ENCODE measurements at places on chromosomes 4 and X.

DNA sequence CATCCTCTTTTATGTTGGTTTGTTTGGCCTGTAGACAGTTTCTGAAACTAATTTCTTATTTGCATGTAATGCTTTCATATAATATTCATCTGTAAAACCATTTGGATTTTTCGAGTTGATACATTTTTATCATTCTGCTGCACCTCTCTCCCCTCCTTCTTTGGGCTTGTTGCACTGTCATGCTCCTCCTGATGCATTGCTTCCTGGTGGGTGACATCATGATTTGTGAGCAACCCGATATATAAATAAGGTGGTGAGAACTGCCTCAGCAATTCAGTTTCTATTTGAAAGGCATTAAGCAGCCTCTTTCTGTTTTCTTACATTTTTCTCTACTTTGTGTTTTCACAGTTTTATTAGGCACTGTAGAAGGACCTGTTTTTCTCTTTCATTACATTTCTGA is 515.7 kb downstream of the RPA4 start:
- DNase-seq = peak; percentile 47

DNA sequence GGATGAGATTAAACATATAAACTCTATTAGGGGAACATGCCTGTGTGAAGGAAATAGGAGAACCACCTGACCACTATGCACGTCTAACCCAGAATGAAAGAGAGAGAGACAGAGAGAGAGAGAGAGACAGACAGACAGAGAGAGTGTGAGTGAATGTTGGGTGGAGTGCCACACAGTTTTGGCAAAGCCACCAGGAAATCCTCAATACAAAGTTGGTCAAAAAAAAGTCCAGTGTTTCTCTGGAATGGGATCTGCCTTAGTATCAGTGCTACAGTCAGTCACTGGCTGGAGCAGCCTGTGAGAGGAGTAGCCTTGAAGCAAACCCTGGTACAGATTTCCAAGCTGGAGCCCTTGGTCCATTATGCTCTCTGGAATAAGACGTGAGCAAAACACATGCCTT is 91.7 kb downstream of the GC start:
- no peak for DNase-seq

GRCh38 chr4:112747036-112747435 is 110.1 kb downstream of the LARP7 start:
- no peak for DNase-seq

- no peak for DNase-seq
These were observed 29.1 kb upstream of the GRSF1 start for GRCh38 chr4:70868778-70869177.

DNA sequence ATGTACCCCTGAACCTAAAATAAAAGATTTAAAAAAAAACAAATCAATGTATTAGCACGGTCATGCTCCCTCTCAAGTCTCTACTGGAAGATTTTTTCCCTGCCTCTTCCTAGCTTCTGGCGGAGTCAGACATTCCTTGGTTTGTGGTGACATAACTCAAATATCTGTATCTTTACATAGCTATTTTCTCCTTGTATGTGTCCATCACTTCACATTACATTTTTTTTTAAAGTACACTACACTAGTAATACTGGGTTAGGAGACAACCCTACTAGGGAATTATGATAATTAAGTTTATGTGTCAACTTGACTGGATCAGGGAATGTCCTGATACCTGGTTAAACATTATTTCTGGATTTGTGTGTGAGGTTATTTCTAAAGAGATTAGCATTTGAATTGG is 1197.9 kb downstream of the TECRL start:
- no peak for DNase-seq

- DNase-seq = no peak
These were observed 37.7 kb downstream of the ZCCHC12 start for GRCh38 chrX:118861338-118861737.

DNA sequence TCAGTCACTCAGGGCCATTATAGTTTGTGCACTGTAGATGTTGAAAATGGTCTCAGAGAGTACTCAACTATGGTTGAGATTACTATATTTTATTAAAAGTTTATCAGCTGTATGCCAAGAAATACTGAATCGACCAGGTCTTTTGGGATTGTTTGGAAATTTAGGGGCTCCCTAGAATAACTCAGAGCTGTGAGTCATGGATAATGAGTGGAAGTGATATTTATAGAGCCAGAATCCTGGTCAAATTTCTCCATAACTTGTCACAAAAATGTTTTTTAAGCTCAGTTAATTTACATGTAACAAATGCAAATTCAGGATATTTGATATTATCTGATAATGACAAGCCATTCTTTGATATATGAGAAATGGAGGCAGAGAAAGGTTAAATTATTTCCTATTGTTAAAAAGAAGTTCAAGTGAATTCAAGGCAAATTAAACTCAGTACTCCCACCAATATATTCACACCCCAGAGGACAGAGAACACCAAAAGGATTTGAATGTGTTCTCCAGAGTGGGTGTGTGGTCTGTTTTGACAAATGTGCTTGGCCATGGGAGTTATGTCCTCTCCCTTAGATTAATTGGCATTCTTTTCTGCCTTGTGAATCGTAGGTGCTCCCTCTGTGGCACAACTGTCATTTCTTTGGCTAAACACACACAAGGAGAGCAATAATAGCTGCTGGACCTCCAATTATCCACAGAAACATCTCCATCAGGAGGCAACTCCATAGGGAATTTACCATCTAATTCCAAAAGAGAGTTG is 37.7 kb downstream of the ARHGAP24 start:
- DNase-seq = no peak

Data from AG08396 (cell line).